Stimulated activated CD8-positive, alpha-beta memory T cell treated with anti-CD3 and anti-CD28 coated beads, Interleukin-15, amount 100 ng/mL, for 48 hours (primary cell): ENCODE measurements at places on chromosomes 12 and 14.

GRCh38 chr12:59086126-59086525 lies 165.8 kb upstream of the LRIG3 start:
- no peak for DNase-seq

DNA sequence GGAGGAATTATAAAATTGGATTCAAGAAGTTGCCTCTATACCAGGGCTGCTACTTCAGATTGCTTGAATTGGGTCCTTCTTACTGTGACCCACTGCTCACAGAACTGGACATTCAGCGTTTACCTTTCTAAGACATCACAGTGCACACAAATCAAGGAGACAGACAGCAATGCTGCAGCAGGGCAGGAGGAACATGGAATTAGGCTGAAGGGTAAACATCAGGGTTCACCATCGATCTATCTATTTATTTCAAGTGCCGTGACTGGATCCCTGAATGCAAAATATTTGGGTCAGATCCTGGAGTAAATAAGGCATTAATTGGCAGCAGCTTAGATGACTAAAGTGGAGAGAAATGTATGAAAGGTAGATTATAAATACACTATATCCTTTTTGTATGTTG lies 76.9 kb upstream of the HMGA2 start:
- no peak for DNase-seq

- no peak for DNase-seq
Observed at GRCh38 chr14:47300796-47301195, 374.6 kb downstream of the MDGA2 start.

DNA sequence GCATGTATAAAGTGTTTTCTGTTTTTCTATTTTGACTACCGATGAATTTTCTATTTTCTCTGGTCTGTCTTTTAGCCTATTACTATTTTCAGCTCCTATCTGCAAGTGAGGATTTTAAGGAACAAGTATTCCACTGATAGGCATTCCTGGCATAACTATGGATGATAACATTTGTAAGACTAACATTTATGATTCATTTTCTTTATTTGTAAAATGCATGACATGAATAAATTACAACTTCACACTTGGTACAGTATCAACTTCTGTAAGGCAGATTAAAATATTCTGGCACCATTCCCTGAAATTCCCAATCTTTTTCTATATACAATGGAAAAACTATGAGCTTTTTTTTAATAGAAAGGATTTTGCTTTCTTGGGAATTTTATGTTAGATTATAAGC lies 121.0 kb upstream of the GARIN2 start:
- DNase-seq = no peak

DNA sequence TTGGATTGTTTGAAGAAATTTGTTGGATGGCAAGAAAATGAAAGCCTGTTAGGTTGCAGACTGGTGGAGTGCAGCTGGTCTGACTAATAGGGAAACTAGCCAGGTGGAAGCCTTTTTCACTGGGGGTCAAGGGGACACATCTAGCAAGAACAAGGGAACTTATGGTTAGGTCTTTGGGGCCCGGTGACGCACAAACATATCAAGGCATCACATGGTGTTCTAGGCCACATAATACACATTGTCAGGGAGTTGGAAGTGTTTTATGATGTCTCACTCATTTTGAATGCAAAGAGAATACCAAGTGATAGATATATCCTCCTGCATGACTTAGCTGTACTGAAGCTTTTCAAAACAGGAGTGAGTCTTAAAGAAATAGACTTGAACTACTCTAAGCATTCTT lies 351.2 kb downstream of the KCNH5 start:
- DNase-seq = no peak

- no peak for DNase-seq
Observed at GRCh38 chr14:60862283-60862682, 118.6 kb downstream of the TRMT5 start.

DNA sequence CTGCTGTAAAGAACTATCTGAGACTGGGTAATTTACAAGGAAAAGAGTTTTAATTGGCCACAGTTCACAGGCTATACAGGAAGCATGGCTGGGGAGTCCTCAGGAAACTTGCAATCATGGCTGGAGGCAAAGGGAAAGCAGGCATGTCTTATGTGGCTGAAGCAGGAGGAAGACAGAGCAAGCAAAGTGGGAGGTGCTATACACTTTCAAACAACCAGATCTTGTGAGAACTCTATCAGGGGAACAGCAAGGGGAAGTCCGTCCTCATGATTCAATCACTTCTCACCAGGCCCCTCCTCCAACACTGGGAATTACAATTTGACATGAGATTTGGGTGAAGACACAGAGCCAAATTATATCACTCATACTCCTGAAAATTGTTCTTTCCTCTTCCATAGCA lies 109.5 kb upstream of the PKP2 start:
- no peak for DNase-seq
